Spleen (tissue), 13 donors: ENCODE measurements at places on chromosomes 5 and 9.

DNA sequence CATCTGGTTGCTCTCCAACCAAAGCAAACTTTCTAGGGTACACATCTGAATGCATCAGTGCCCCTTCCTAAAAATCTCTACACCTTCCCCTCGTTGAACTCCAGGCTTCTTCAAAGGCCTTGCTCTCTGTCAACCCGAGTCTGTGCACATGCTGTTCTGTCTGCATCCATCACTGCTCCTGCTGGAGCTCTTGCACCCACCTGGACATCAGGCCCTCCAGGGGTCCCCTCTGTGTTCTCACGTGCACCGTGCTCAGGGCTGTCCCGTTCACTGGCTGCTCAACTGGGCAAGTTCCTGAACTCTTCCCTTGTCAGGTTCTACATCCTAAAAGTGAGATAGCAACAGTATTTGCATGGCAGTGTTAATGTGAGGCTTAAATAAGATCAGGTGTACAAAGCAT is 62.7 kb upstream of the ANGPTL2 start:
- peak; percentile 40 for DNase-seq

GRCh38 chr5:37792975-37793631 is 46.7 kb downstream of the GDNF start:
- DNase-seq, result no peak

DNA sequence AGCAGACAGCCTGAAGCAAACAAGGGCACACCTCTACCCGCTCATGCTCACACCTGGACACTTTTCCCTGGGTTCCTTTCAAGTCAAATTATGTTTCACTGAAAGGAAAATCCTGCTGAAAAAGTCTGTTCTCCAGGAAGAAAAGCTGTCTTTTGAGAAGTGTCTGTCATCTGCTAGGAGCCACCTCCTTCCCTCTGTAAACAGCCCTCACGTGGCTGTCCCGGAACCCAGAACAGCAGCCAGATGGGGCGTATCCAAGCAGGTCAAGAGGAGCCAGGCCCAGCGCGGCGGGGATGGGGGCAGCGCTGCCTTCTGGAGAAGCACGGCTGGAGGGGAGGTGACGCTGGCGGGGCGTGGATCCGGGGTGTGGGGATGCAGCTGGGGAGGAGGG is at the start of gene PNPLA7:
TSS of gene PNPLA7 (minus strand) at position 172 of the 391 bp plus-strand sequence. CDS start 205 bp downstream, outside the sequence.
- peak; percentile 92 for DNase-seq

- no peak for DNase-seq
Observed at GRCh38 chr9:121288673-121289025, 20.7 kb downstream of the GSN start.

GRCh38 chr5:126460977-126461376 is 37.8 kb downstream of the GRAMD2B start:
- no peak for DNase-seq

DNA sequence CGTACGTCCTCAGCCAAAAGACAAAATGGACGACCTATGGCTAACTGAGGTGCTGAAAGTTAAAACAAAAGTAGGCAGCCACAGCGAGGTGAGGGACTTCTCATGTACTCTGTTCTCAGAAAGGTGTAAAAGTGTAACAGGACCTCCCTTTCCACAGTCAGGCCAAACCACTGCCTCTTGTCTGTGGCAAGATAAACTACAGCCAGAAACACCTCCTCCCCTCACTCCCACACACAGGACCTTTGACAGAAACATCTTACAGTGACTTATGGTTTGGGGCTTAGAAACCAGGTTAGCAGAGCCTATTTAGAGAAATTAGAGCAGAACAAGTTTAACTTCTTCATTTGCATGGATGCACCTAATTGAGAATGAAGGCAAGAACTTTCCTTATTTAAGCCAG is 499.1 kb upstream of the GRIN3A start:
- DNase-seq, result no peak

- DNase-seq, result no peak
Observed at GRCh38 chr5:159053708-159054107, 46.0 kb downstream of the EBF1 start.

DNA sequence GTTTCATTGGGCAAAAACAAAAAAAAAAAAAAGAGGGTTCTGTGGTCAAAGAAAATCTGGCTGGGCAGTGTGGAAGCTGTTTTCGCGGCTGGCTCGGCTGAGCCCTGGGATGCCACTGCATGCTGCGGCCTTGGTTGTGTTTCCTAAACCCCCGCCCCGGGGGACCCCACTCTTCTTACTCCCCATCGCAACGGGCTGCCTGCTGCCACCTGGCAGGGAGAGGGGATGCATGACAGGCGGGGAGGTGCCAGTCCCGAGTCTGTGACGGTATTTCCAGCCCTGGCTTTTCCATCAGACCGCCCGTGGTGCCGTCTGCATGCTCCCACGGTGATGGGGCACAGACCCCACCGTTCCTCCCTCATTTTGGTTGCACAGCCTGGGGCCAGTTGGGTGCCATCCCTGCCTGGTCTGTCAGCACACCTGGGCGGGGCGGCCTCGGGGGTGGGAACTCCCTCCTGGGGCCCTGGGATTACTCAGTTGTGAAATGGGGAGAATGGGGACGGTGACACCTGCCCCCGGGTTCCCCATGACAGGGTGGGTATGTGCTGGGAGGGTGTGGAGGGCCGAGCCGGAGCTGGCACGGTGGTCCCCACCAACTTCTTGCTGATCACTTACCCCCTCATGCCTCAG is 101.0 kb downstream of the RXRA start:
- DNase-seq, result no peak

DNA sequence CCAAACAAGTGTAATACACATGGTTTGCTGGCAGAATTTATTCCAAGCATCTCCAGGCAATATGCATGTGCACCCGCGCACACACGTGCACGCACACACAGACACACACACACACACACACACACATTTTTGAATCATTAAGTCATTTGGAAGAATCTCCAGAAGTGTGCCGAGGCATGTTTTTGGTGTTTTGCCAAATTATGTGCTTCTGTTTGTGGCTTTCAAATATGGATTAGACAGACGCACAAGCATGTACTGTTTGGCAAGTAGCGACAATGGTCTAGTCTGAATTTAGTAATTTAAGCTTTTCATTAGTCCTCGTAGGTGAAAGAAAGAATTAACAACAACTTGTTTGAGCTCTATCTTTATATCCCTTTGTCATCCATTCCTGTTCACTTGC is 36.7 kb downstream of the NFIB start:
- DNase-seq, result no peak

DNA sequence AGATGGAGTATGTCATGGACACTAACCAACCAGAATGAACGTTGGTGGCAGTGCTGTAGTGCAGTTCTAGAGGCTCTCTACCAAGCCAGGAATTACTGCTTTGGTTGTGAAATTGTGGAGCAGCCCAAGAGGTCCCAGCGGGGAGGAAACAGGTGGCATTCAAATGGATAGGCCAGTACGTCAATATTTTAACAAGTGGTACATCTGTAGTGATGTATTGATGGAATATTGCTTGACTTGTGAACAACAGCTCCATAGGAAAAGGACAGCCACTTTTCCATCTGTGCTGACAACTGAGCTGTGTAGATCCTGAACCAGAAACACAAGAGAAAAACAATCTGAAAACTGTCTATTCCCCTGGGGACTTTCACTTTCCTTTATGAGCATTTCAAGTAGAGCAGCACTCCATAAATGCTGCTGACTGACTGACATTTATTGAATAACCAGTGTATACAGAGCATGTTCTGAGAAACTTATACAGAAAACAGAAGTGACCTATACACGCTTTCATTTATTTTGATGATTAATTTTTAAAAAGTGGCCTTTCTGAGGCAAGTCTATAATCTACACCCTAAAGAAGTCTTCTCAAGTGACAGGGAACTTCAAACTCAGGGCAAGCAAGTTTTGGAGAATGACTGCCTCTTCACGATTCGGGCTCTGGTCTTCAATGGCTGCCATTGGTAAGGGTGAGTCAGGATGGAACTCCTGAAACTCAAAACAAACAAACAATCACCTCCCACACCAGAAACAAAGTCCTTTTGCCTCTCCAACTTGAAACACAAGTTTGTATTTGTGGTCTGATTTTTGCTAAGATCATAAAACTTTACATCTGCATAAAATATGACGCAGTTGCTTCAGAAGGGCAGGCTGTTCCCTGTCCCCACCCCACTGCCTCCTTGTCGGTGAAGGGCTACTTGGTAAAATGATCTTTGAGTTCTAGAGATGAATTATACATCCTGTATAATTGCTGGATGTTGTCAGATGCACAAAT is 362.4 kb downstream of the NDUFS4 start:
- no peak for DNase-seq

DNA sequence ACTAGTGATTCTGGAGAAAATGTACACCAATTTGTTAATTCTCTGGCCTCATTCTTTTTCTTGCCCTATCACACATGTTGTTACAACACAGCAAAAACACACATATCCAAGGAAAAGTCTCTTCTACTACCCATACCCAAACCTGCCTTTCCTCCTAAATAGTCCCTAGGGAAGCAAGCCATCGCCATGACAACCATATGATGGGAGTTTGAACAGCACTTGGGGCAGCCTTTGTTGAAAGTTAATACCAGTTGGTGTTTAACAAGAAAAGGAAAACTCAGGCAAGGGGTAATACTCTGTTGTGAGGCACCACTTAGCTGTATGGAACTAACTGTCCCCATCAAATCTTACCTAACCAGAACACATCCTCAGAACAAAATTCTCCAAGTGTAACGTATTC is 1.7 kb downstream of the TRPM3 start:
- no peak for DNase-seq

DNA sequence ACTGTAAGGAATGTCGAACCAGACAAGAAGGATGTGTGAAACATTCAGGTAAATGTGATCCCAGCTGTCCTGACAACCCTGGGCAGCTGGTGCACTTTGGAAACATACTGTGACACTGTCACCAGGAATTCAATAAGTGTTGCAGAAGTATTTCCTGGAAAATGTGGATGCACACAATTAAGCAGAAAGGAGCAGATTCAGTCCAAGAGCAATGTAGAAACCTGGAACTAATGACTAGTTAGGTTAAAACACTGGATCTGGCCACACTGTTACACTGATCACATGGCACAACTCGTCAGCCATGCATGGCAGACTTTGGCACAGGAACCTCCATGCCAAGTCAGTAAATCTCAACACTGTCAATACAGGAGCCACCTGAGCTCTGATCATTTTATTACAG is 109.0 kb downstream of the FAM174A start:
- DNase-seq, result no peak

DNA sequence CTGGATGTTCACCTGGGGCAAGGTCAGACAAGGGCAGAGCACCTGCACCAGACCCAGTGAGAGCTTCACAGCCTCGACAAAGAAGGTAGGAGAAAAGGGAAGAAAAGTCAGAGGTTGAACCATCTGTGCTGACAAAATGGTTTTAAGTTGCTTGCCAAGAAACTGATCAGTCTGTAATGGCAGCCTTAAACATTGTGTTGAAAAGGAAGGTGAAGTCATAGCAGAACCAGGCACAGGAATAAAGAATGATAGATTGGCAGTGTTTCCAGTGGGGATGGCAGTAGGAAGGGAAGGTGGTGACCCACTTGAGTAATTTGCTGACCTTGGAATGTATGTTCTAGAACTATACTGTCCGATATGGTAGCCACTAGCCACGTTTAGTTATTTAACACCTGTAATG is 34.2 kb downstream of the HTR4 start:
- DNase-seq, result no peak

- no peak for DNase-seq
Observed at GRCh38 chr5:37834542-37835379, 5.1 kb downstream of the GDNF start.

DNA sequence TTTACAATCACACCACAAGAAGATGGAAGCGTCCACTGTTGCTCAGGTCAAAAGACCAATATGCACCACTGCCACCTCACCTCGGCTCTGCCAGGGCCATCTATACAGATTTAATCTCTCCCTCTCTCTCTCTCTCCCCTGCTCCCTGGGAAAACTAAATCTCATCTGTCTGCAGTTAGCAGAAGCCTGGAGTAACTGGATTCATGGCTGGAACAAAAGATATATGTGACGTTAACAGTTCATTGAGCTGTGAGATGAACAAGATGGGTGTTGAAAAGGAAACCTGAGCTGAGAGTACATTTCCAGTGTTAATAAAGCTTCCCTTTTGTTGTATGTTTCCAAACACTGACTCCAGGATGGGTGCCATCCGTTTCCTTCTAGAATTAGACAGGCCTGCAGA is 369.7 kb downstream of the CDK5RAP2 start:
- DNase-seq, result no peak

DNA sequence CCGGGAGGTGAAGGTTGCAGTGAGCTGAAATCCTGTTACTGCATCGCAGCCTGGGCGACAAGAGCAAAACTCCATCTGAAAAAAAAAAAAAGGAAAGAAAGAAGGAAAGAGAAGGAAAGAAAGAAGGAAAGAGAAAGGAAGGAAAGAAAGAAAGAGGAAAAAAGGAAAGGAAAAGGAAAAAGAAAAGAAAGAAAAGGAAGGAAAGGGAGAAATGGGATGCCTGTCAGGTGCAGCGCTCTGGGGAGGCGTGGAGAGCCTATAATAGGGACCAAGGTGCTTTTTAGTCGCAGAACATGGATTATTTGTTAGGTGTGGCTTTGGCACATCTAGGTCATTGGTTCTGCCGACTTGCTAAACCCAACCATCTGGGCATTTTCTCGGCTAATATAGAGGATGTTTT is 17.9 kb downstream of the EXOSC2 start:
- DNase-seq, result no peak

DNA sequence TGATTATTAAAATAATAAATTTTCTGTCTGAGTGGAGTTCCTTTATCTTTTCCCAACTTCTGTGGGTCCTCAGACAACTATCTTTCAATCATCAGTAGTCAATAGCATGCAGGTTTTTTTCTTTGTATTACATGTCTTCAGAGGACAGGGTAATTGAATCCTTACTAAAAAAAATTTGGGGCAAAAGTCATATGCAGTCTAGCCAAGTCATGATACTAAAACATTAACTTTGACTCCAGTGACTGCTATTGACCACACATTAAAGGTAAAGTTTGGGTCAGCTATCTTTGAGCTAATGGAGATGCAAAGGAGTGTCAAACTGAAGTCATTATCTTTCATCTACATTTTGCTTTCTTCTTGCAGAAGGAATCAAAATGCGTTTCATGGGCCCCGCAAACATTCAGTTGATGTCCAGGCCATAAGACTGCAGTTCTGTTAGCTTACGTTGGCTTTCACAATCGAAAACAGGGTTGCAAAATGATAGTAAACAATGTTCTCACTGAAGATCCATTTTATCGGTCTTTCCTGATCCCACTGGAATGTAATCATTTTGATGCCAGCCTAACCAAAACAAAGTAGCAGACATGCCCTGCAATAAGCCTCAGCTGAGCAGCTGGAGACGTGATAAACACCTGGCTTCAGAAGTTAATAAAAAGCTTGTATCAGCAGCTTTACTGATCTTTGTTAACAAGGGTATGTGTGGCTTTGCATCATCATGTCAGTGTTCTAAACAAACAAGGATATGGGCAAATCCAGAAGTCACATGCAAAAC is 186.1 kb upstream of the PRLR start:
- DNase-seq, result no peak

- DNase-seq, result no peak
Observed at GRCh38 chr9:114416906-114417305, 29.1 kb upstream of the AKNA start.

GRCh38 chr5:175690025-175690424 is 32.2 kb downstream of the HRH2 start:
- peak; percentile 76 for DNase-seq

DNA sequence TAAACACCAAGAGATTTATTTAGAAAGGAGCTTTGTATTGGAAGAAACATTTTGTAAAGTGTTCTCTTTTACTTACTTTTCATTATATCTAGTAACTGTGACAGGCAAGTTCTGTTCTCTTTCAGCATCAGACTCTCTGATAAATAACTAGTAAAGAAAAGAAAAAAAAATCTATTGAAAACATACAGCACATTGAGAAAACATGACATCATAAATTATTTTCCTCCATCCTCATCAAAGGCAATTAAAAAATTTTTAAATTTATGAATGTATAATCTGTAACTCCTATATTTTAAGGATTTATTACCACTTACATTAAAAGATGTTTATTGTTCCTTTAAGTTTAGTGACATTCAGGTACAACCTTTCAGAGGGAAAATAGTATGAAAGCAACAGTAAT is 11.1 kb downstream of the CCNH start:
- no peak for DNase-seq
